ENCODE measurements at places on chromosomes 11 and 22. TPM values are rescaled to one million over a fixed set of nuclear protein-coding genes. Genes with fewer than 3 reads are reported as not detected.
A peak's percentile ranks its signal among the peaks of the same experiment; 100 is the strongest.

DNA sequence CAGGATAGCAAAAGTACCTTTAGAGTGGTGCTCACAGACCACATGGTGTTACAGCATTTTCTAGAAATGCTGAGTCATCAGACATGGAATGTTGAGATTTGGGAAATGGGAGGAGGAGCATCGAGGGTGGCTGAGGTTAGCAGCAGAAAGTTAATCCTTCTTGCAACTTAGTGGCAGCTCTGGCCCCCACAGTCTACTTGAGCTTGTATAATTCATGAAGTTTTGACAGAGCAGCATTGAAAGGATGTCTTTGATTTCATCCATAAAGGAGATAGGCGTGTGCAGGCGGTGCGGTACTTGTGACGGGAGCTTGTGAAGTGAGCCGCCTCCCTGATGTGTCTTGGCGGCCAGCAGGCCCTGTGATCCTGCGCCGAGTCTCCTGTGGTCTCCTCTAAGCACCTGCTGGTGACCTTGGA, 330.5 kb downstream of the TBC1D22A start:
- DNase-seq = no peak
- H3K27ac ChIP-seq = no peak overlapping the region
- H3K36me3 ChIP-seq = no peaks in the 10 kb centered on the region
- H3K4me3 ChIP-seq = no peak overlapping the region
- H3K27me3 ChIP-seq = no peaks in the 10 kb centered on the region

- no peak overlapping the region for H3K4me3 ChIP-seq
- H3K4me1 ChIP-seq = no peaks in the 10 kb centered on the region
- H3K27me3 ChIP-seq = no peaks in the 10 kb centered on the region
- no peak for DNase-seq
- peaks cover 7% of the 10 kb centered on the region for H3K36me3 ChIP-seq
- no peak overlapping the region for H3K27ac ChIP-seq
Measured at GRCh38 chr11:64906314-64906635, 10.7 kb downstream of the ATG2A start.

- H3K4me1 ChIP-seq = no peaks in the 10 kb centered on the region
- no peak for DNase-seq
- no peaks in the 10 kb centered on the region for H3K27me3 ChIP-seq
- no peak overlapping the region for H3K4me3 ChIP-seq
- no peaks in the 10 kb centered on the region for H3K36me3 ChIP-seq
Measured at GRCh38 chr11:36333468-36333867, 37.4 kb downstream of the PRR5L start.

DNA sequence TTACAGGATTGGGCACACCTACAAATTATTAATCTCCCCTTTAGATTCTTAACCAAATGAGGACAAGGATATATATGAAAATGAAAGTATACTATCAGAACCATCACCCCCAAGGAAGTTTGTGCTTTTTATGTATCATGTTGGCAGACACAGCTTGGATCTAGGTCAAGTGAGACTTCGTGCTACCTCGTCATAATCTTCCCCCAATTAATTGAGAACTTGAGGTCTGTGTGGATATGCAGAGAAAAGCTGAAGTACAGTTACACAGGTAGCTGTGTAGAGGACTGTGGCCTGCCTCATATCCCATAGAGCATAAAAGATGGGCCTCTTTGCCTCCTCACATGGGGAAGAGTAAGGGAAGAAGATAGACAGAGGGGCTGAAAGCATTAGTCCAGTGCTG, 45.6 kb downstream of the DNHD1 start:
- no peaks in the 10 kb centered on the region for H3K36me3 ChIP-seq
- H3K27ac ChIP-seq = no peak overlapping the region
- peaks cover 9% of the 10 kb centered on the region for H3K4me1 ChIP-seq

- DNase-seq = no peak
- H3K4me1 ChIP-seq = no peaks in the 10 kb centered on the region
- H3K27me3 ChIP-seq = no peaks in the 10 kb centered on the region
- H3K27ac ChIP-seq = no peak overlapping the region
Measured at GRCh38 chr11:118000850-118001228, 14.6 kb downstream of the IL10RA start.

DNA sequence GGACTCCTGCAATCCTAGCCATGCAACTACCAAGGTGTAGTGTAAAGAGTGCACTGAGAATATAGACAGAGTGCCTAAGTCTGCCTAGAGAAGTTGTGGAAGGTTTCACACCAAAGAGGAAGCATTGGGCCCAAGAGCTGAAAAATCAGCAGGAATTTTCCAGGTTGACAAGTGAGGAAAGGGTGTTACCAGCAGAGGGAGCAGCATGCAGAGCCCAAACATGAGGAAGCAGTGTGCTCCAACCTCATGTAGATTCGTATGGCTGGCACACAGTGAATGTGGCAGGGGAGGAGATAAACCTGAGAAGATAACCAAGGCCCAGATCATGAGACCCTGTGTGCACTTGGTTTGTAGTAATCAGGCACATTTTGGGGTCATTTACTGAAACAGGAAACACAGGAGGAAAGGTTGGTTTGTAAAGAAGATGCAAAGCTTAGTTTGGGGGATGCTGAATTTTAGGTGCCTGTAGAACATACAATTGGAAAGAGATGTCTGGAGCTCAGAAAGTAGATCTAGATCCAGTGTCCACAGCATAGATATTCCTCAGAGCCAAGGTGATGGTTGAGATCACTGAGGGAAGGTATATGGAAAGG, 1.7 kb downstream of the HPX start:
- no peak overlapping the region for H3K4me3 ChIP-seq
- H3K27me3 ChIP-seq = no peaks in the 10 kb centered on the region
- no peak overlapping the region for H3K27ac ChIP-seq
- no peaks in the 10 kb centered on the region for H3K4me1 ChIP-seq
- DNase-seq = peak; percentile 29
- no peaks in the 10 kb centered on the region for H3K36me3 ChIP-seq

The ARL2 gene
- total RNA-seq = 152 TPM

The MSANTD4 gene
- 32.1 TPM for total RNA-seq
